ENCODE measurements at places on chromosomes 13 and 19.

DNA sequence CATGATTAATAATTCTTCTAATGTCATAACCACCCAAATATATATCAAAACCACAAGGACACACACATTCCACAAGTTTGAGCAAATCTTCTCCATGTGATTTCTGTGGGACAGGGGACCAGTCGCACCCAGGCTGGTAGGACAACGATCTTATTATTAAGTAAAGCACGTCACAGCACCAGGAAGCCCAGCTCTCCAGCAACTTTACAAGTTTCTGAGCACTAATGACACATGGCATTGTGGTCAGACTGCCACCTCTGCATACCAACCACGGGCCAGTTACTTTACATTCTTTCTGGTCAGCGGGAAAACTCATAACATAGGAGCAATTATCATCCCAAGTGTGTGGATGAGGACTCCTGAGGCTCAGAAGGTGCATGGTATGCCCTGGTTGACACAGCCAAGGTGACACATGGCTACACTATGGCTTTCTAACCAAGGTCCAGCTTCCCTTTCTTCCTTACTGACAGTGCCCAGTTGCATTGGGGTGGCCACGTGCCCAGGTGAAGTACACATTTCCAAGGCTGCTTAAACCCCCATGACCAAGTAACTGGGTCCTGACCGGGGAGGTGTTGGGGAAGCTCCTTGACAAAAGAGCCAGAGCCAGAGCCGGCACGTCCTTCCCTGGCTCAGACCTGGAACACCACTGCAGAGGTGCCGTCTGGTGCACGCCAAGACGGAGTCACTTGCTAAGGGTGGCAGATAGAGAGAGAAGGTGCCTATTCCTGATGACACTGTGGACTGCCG lies 27.4 kb downstream of the LATS2 start:
- DNase-seq = peak; percentile 33

GRCh38 chr13:94093652-94094315 lies 385.7 kb downstream of the DCT start:
- DNase-seq = peak; percentile 85

DNA sequence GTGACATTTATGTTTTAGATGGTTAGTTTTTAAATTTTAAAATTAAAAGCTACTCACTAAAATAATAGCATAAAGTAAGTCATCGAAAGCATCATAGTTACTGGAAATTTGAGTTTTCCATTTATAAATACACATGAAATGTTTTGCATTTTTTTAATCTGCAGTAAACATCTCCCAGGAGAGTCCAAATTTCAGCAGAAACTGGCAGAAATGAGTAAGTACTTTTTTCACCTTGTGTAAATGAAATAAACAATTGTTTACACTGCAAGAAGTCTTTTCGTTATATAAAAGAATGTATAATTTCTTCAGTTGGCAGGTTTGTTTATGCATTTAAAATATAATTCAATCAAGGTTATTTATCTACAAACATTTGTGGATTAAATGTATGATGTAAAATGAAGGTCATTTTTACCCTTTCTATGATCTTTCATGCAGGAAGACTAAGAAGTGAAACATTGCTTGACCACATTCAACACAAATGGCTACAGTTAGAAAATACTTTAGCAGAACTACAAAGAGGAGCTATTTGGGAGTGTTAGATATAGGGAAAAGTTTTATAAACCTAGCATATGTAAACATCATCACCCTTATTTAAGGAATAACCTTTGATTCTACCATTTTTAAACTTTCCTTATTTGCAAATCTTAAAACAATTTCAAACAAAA lies 55.6 kb downstream of the RCBTB2 start:
- DNase-seq = no peak

DNA sequence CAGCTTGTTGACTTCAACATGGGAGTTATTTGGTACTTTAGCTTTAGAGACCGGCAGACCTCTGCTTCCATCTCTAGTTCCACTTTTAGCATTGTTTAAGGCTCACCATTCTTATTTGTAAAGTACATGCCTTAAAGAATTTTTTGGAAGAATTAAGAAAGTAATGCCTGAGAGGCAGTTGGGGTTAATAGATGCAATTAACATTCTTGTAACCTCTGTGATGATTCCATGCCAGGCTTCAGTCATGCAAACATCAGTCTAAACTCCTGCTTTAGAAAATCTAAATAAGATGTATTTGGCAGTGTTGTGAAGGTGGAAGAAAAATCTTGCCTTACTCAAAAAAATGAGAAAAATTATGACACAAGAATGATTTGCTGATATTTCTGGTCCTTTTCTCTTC lies 79.9 kb upstream of the UBAC2 start:
- no peak for DNase-seq

DNA sequence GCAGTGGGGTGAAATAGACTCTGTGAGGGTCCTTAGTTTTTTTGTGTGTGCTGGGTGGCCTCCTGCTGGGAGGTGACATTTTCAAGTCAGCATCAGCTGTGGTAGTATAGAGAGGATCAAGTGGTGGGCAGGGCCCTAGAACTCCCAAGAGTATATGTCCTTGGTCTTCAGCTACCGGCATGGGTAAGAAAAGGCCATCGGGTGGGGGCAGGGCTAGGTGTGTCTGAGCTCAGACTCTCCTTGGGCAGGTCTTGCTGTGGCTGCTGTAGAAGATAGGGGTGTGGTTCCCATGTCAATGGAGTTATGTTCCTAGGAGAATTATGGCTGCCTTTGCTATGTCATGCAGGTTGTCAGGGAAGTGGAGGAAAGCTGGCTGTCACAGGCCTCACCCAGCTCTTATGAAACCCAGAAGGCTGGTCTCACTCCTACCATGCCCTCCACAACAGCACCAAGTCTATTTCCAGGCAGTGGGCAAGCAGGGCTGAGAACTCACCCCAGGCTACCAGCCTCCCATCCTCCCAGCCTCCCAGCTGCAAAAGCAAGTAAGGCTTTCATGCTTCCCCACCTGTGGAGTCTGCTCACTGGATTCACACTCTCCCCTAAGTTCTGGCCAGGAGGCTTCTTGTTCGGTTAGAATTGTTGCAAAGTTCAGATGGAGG lies 130.6 kb upstream of the SOX1 start:
- DNase-seq = no peak

DNA sequence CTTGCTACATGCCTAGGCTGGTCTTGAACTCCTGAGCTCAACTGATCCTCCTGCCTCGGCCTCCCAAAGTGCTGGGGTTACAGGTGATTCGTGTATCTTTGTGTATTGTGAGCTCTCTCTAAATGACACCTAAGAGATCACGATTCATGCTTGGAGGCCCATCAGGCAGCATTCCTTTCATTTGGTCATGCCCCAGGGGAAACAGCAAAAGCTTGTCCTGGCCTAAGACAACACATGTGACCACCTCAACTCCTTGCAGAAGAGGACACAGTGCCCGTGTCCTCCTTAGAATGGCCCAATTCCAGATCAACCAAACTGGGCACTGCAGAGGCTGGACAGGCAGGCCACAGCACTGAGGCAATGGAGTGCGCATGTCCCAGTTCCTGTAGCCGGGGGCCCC lies 32.5 kb downstream of the ZC3H4 start:
- no peak for DNase-seq

DNA sequence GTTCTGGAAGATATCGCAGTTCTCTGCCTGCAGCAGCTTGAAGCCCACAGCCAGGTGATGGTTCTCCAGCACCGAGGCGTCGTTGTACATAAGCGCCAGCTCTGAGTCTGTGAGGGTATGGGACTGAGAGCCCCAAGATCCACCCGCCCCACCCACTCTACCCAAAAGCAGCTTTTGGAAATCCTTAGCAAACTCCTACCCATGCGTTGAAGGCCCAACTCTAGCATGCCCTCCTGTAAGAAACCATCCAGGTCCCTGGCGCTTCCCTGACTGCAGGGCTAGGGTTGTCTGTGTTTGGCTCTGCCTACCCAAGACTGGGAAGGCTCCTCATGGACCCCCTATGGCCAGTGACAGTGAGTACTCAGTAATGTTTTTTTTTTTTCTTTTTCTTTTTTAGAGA lies 9.4 kb downstream of the PDE4C start:
- DNase-seq = no peak

- DNase-seq = no peak
These were observed 1.1 kb downstream of the RUBCNL start for GRCh38 chr13:46385946-46386345.

DNA sequence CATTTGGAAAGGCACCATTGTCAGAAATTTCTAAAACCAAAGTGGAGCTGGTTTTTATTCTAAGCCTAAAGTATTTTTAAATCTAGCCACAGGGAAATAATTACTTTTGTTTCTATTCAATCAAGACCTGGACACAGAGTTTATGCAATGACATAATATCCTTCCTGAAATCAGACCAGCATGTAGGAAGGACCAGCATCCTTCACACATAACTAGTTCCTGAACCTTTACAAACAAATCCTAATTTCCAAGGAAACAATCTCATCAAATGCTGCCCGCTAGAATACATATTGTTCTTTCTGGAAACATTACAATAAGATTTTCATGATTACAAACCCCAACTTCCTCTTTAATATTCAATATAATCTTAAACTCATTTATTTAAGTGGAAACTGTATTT lies 1.5 kb downstream of the STARD13 start:
- no peak for DNase-seq

DNA sequence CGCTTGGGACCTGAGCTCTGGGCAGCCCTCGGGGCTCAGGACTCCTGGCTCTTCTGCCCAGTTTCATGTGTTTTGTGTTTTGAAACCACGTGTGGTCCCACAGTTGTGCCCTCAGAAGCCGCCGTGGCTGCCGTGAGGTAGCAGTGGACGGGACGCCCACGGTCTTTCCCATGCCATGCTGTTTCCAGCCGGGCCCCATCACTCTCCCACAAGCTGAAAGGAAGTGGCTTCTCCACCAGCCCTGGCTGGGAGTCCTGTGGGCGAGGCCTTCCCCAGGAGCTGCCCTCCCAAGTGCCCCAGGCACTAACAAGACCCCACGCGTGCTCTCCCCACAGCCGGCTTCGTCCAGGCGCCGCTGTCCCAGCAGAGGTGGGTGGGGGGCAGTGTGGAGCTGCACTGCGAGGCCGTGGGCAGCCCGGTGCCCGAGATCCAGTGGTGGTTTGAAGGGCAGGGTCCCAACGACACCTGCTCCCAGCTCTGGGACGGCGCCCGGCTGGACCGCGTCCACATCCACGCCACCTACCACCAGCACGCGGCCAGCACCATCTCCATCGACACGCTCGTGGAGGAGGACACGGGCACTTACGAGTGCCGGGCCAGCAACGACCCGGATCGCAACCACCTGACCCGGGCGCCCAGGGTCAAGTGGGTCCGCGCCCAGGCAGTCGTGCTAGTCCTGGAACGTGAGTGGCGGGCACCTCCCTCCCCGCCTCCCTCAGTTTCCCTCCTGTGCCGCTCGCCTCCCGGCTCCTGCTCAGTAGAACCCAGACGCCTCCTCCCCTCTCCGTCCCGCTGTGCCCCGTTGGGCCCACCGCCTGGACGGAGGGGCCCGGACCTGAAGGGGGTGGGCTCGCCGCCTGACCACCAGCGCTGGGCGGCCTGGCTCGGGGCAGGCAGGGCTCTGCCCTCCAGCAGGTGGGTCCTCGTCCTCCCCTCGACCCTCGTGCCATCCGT lies 5.3 kb downstream of the BSG start:
- no peak for DNase-seq

- peak; percentile 58 for DNase-seq
These were observed 49.3 kb upstream of the GPR183 start for GRCh38 chr13:99356262-99357091.

DNA sequence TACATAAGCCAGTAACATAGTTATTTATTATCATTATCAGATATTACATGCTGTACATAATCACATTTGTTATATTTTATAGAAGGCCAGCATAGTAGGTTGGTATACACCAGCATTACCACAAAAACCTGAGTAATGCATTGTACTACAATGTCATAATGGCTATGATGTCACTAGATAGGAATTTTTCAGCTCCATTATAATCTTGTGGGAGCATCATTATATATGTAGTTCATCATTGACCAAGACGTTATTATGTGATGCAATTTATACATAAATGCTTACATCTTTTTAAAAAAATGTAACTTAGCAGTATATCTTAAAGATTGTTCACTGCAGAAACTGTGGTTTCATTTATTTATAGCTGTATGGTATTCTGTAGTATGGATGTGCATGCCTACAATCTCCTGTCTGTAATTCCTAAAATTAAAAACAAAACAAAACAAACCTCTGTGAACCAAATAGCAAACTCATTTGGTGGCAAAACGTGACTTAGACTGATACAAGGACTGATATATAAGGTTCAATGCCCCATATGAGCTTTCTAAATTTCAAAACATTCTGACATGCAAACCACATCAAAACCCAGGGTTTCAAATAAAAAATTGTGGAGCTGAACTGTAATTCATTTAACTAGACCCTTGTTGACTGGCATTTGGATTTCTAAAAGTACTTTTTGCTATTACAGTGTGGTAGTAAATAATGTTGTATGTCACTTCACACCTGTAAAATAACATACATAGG lies 250.9 kb downstream of the DLEU7 start:
- DNase-seq = peak; percentile 97

- no peak for DNase-seq
These were observed 8.0 kb downstream of the SGTA start for GRCh38 chr19:2774953-2775555.

DNA sequence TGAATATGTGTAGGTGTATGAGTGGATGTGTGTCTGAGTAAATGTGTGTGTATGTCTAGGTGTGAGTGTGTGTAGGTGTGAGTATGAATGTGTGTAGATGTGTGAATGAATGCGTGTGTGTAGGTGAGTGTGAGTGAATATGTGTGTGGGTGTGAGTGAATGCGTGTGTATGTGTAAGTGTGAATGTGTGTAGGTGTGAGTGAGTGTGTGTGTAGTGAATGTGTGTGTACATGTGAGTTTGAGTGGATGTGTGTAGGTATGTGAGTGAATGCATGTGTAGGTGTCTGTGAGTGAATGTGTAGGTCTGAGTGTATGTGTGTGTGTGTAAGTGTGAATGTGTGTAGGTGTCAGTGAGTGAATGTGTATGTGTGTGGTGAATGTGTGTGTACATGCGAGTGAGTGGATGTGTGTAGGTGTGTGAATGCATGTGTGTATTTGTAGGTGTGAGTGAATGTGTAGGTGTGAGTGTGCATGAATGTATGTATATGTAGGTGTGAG lies 201.0 kb upstream of the ZNF536 start:
- no peak for DNase-seq

DNA sequence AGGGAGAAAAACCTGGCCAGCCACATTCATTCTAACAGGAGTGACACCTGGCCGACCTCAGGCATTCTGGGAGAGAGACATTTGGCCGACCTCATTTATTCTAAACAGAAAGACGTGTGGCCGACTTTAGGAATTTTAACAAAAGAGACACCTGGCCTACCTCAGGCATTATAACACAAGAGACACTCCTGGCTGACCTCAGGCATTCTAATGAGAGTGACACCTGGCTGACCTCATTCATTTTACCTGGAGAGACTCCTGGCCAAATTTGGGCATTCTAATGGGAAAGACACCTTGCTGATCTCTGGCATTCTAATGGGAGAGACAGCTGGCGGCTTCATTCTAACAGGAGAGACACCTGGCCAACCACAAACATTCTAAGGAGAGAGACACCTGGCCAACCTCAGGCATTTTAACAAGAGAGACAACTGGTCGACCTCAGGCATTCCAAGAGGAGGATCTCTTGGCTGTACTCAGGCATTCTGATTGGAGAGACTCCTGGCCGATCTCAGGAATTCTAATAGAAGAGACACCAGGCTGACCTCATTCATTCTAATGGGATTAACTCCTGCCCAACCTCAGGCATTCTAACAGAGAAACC lies 1353.9 kb downstream of the UQCRFS1 start:
- DNase-seq = no peak

- DNase-seq = no peak
These were observed 23.8 kb upstream of the CBY2 start for GRCh38 chr13:45678282-45678681.

Data from fibroblast of skin of right quadriceps (primary cell).